Pericardium fibroblast (primary cell): ENCODE measurements at places on chromosomes 5 and 9. TPM values are rescaled to one million over a fixed set of nuclear protein-coding genes. Genes with fewer than 3 reads are reported as not detected.

TMEM215 gene
- under 0.01 TPM in 1 of 2 replicates, not detected in the other for total RNA-seq

IL3 gene
- total RNA-seq = not detected in 2 replicates

SOX30 gene
- 0.77 TPM in 1 of 2 replicates, not detected in the other for total RNA-seq

ENTPD8 gene
- not detected in 2 replicates for total RNA-seq

PDGFRB gene
- 232 and 372 TPM in 2 replicates for total RNA-seq

DNAJB5 gene
- total RNA-seq = 8.2 and 13.4 TPM in 2 replicates

ZNF366 gene
- 0.51 TPM in 1 of 2 replicates, not detected in the other for total RNA-seq

PTPRD gene
- 4.0 and 7.1 TPM in 2 replicates for total RNA-seq

ZNF782 gene
- total RNA-seq = 0.94 and 6.5 TPM in 2 replicates

MSANTD3 gene
- 27.1 and 31.6 TPM in 2 replicates for total RNA-seq

IFNA14 gene
- not detected in 2 replicates for total RNA-seq

SLC36A3 gene
- not detected in 2 replicates for total RNA-seq

NIPSNAP3A gene
- 22.9 and 34.0 TPM in 2 replicates for total RNA-seq

AJM1 gene
- 2.0 TPM in 2 replicates for total RNA-seq

NEUROG1 gene
- not detected in 2 replicates for total RNA-seq

CBY3 gene
- total RNA-seq = not detected in 2 replicates

SLC35A4 gene
- total RNA-seq = 29.9 and 37.6 TPM in 2 replicates

FXN gene
- 4.6 and 19.1 TPM in 2 replicates for total RNA-seq

PITX1 gene
- total RNA-seq = 0.17 and 11.6 TPM in 2 replicates

PCDHB13 gene
- 0.35 and 0.43 TPM in 2 replicates for total RNA-seq

ALDH7A1 gene
- total RNA-seq = 18.2 and 24.3 TPM in 2 replicates

CDX1 gene
- total RNA-seq = 0.12 and 0.60 TPM in 2 replicates

CDC25C gene
- total RNA-seq = 0.12 TPM in 1 of 2 replicates, not detected in the other

SLC6A7 gene
- total RNA-seq = not detected in 2 replicates

TUSC1 gene
- total RNA-seq = 18.3 and 26.0 TPM in 2 replicates

NOXA1 gene
- total RNA-seq = 0.17 and 0.23 TPM in 2 replicates

GGTA1 gene
- 0.09 and 0.82 TPM in 2 replicates for total RNA-seq

OBP2B gene
- total RNA-seq = not detected in 2 replicates

UBE2QL1 gene
- total RNA-seq = under 0.01 TPM in 1 of 2 replicates, not detected in the other

ADAMTS19 gene
- under 0.01 TPM in 1 of 2 replicates, not detected in the other for total RNA-seq

SLC25A2 gene
- not detected in 2 replicates for total RNA-seq

PCDHB9 gene
- total RNA-seq = 0.23 and 0.43 TPM in 2 replicates

CLIC3 gene
- 11.9 and 74.5 TPM in 2 replicates for total RNA-seq

FAM169A gene
- total RNA-seq = not detected in 2 replicates

ADAMTSL2 gene
- 0.09 and 2.8 TPM in 2 replicates for total RNA-seq

RGS7BP gene
- 0.17 and 0.35 TPM in 2 replicates for total RNA-seq

NUTM2F gene
- not detected in 2 replicates for total RNA-seq

ANKRD18B gene
- not detected in 2 replicates for total RNA-seq

BTNL8 gene
- 1.2 TPM in 1 of 2 replicates, not detected in the other for total RNA-seq

C9orf50 gene
- total RNA-seq = not detected in 2 replicates

INSYN2B gene
- 2.5 and 5.3 TPM in 2 replicates for total RNA-seq
